ENCODE measurements at places on chromosomes 3 and 15.
A peak's percentile ranks its signal among the peaks of the same experiment; 100 is the strongest.

DNA sequence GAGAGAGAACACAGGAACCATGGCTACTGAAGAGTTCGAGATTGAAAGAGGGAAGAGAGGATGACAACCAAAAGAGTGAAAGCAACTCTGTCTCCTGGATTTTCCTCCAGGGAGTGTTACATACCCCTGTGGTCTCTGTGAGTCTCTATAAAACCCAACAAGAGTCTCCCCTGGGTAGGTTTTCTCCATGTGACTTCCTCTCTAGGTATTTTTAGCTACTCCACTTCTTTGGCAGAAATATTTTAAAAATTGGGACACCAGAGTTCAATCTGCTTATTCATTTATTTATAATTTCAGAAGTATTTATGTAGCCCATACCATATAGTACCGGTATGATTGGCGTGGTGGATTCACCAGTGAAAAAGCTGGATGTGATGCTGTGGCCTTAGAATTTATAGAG is 671.7 kb upstream of the NR2F2 start:
- no peak for DNase-seq

GRCh38 chr15:66996094-66996493 is 69.3 kb upstream of the SMAD3 start:
- DNase-seq, result no peak

DNA sequence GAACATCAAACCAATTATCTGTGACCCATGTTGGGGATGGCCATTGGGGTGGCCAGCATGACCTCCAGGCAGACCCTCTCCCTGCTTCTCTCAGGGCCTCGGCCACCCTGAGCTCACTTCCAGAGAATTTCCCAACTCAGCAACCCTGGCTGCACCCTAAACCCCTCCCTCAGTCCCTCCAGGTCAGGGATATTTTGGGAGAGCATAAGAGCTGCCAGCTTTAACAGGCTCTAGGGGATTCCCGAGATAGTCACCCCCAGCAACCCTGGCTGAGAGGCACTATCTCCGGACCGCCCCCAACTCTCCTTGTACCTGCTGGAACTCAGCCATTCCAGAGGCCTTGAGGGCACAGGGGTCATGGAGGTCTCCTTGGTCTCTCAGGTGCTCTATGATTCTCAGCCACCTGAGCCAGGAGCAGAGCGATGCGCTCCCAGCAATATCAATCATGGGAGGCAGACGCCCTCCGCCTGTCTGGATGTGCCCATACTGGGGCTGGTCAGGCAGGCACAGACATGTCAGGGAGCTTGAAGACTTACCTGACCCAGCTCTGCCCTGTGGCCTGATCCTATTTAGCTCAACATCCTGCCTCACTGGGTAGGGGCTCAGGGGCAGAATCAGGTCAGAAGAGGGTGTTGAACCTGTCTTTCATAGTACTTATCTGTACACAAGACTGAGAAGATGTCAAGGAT is 34.9 kb upstream of the CILP start:
- DNase-seq, result no peak

GRCh38 chr3:188954590-188955208 is 217.1 kb upstream of the TPRG1 start:
- no peak for DNase-seq

DNA sequence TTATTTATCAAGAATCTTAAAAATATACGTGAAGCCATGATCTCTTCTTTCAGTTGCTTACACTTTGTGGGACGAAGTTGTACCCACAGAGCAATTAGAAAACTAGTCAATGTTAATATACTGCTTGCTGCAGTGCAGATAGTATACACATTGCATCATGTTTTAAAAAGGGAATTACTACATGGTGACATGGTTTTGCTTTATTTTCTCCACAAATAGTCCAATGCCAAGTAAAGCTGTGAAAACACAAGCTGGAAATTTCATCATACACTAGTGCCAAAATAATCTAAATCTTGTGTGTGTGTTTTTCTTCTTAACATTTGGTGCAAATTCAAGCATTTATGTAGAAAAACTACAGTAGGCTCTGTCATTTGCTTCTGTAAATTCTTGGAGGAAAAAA is 233.0 kb downstream of the EPHA3 start:
- no peak for DNase-seq

GRCh38 chr3:46393554-46394434 is 13.1 kb downstream of the CCR5AS start:
- peak; percentile 20 for DNase-seq

GRCh38 chr15:74633781-74634180 is 18.1 kb downstream of the CLK3 start:
- no peak for DNase-seq
